ENCODE measurements at places on chromosomes 13 and 19. TPM values are rescaled to one million over a fixed set of nuclear protein-coding genes. Genes with fewer than 3 reads are reported as not detected.

The LILRA1 gene
- not detected for total RNA-seq

The IRGC gene
- not detected for total RNA-seq

The GJB2 gene
- 3.9 TPM for total RNA-seq

The HCN2 gene
- 2.3 TPM for total RNA-seq

The CCDC169 gene
- not detected for total RNA-seq

The KLK3 gene
- not detected for total RNA-seq

The CBY2 gene
- total RNA-seq, result not detected

The ECSIT gene
- 28.9 TPM for total RNA-seq

The HNRNPM gene
- total RNA-seq, result 280 TPM

The FAAP24 gene
- 7.0 TPM for total RNA-seq

The KIR3DL1 gene
- total RNA-seq, result not detected

The MARCHF2 gene
- total RNA-seq, result 23.9 TPM

The TBXA2R gene
- 0.39 TPM for total RNA-seq

The ADPRHL1 gene
- total RNA-seq, result 1.2 TPM

All from T-helper 1 cell treated with Interleukin-12 subunit alpha and Interleukin-12 subunit beta and Interleukin-4 antibody, amounts not matched to agents 30 ng/mL and 1 ng/mL, for 36 hours (primary cell).